Kidney epithelial cell (primary cell): ENCODE measurements at places on chromosomes 13 and 19. TPM values are rescaled to one million over a fixed set of nuclear protein-coding genes. Genes with fewer than 3 reads are reported as not detected.

The ARRDC2 gene
- total RNA-seq = 8.4 and 12.5 TPM in 2 replicates

GRCh38 chr19:42531313-42531712 is 3.0 kb upstream of the CEACAM1 start:
- no peak for DNase-seq

DNA sequence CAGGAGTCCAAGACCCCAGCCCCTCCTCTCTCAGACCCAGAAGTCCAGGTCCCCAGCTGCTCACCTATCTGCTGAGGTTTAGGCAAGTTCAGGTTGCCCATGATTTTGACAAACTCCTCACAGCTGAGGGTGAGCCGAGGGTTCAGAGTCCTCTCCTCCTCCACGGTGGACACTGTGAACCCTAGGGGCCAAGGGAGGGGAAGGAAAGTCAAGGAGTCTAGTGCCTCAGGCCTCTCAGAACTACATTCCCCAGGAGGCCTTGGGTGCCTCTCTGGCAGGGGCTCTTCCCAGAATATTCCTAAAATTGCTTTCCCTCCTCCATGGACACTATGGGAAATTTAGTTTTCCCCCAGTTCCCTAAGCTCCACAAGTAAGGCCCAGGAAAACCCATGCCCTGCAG is 3.3 kb upstream of the PHLDB3 start:
- no peak for DNase-seq

GRCh38 chr13:102293723-102294122 is 108.1 kb downstream of the FGF14 start:
- DNase-seq = no peak

DNA sequence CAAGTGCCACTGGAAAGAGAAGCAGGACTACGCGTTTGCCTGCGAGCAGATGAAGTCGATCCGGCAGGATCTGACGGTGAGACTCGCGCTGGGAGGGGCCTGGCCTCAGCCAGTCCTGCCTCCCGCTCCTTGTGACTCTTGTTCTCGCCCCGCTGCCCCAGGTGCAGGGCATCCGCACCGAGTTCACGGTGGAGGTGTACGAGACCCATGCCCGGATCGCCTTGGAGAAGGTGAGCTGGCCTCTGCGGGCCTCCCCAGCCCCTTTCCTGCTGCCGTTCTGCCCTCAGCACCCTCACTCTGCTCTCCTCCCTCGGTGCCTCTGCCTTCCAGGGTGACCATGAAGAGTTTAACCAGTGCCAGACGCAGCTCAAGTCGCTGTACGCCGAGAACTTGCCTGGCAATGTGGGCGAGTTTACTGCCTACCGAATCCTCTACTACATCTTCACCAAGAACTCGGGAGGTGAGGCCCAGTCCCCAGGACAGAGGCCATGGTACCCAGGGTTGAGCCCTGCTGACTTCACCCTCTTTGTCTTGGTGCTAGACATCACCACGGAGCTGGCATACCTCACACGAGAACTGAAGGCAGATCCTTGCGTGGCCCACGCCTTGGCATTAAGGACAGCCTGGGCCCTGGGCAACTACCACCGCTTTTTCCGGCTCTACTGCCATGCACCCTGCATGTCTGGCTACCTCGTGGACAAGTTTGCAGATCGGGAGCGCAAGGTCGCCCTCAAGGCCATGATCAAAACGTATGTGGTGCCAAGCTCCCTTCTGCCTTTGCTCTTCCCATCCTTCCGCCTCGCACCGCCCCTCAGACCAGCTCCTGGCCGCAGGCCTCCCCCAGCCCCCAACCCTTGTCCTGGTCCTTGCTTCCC is 5.6 kb downstream of the LENG9 start:
- DNase-seq = no peak

The ZNF829 gene
- 3.0 and 4.0 TPM in 2 replicates for total RNA-seq

DNA sequence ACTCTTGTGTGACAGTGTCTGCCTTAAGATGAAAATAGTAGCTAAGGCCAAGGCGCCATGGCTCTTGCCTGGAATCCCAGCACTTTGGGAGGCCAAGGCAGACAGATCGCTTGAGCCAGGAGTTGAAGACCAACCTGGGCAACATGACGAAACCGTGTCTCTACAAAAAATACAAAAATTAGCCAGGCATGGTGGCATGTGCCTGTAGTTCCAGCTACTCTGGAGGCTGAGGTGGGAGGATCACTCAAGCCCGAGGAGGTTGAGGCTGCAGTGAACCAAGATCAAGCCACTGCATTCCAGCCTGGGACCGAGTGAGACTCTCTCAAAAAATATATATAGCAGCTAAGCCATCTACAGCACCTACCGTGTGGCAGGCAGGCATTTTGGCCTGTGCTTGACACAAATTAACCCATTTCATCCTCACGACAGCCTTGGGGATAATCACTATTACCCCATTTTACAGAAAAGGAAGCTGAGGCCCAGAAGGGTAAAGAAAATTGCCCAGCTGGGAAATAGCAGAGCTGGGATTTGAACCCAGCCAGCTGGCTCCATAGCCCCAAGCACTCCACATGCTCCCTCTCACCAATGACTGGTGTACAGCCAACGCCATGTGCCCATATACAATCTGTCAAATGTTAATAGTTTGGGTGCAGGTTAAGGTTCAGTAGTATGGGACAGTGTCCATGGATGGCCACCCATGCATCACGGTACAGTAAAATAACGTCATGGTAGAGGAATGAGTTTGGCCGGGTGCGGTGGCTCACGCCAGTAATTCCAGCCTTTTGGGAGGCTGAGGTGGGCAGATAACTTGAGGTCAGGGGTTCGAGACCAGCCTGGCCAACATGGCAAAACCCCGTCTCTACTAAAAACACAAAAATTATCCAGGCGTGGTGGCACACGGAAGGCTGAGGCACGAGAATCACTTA is 3.1 kb downstream of the SLC1A5 start:
- DNase-seq = no peak

The RYR1 gene
- total RNA-seq = 0.07 and 0.17 TPM in 2 replicates
